Activated naive CD4-positive, alpha-beta T cell treated with anti-CD3 and anti-CD28 coated beads, Interleukin-2, amount 10 ng/mL, durations not matched to agents 7 days and 5 days (primary cell): ENCODE measurements at places on chromosomes 16 and 17.

GRCh38 chr16:75293173-75293572 is 41.7 kb upstream of the BCAR1 start:
- no peak for DNase-seq

DNA sequence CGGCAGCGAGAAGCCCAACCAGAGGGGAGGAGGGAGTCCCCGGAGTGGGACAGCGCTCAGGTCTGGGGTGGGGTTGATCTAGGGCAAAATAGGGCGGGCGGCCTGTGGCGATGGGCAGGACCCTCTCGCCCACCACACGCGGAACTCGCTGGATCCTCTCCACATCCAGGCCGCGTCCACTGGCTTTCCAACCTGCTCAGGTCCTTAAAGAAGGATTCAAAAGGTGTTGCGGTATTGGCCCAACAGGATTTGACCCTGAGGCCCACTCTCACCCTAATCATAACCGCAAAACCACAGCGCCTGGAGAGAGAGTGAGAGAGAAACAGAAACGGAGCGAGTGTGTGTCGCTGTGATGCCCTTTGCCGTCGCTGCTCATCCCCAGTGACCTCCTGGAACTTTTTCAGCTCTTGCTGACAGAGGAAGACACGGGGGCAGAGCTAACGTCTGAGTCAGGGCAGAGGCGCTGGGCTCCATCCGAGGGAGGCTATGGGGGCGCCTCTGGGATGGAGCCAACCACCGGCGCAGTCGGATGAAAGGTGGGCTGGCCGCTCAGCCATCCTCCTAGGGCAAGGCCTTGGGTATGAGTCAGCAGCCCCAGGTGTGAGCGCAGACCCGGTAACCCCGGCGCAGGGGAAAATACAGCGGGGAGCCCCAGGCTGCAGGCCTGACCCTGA is 16.7 kb upstream of the OR1F1 start:
- peak; percentile 54 for DNase-seq

- DNase-seq, result no peak
Observed at GRCh38 chr17:64378890-64379354, 11.7 kb downstream of the PECAM1 start.

- no peak for DNase-seq
Observed at GRCh38 chr17:5854871-5855554, 215.2 kb upstream of the WSCD1 start.

- no peak for DNase-seq
Observed at GRCh38 chr17:47711366-47712099, 17.6 kb downstream of the TBKBP1 start.
